CD4-positive, alpha-beta T cell (primary cell): ENCODE measurements at places on chromosomes 12 and 14. TPM values are rescaled to one million over a fixed set of nuclear protein-coding genes. Genes with fewer than 3 reads are reported as not detected.

Gene GDF11
- total RNA-seq, result 4.4 TPM

Gene COQ10A
- total RNA-seq, result 29.2 TPM

Gene TAS2R13
- 0.59 TPM for total RNA-seq

GRCh38 chr12:22459838-22460490 is 84.4 kb downstream of the C2CD5 start:
- DNase-seq, result no peak
- H3K27me3 ChIP-seq, result no peaks in the 10 kb centered on the region
- no peaks in the 10 kb centered on the region for H3K4me1 ChIP-seq
- H3K36me3 ChIP-seq, result peaks cover 9% of the 10 kb centered on the region
- H3K27ac ChIP-seq, result no peak overlapping the region

GRCh38 chr12:123958462-123958861 is 14.2 kb downstream of the CCDC92 start:
- H3K4me1 ChIP-seq, result no peaks in the 10 kb centered on the region
- no peak overlapping the region for H3K4me3 ChIP-seq
- DNase-seq, result no peak
- H3K27ac ChIP-seq, result no peak overlapping the region

GRCh38 chr12:77392467-77393088 is 327.2 kb upstream of the E2F7 start:
- no peak overlapping the region for H3K27ac ChIP-seq
- H3K4me1 ChIP-seq, result no peaks in the 10 kb centered on the region
- H3K27me3 ChIP-seq, result no peaks in the 10 kb centered on the region
- DNase-seq, result no peak

- no peaks in the 10 kb centered on the region for H3K36me3 ChIP-seq
- peak overlapping the region; percentile 23 for H3K4me3 ChIP-seq
- peak; percentile 61 for DNase-seq
- peak overlapping the region; percentile 64 for H3K27ac ChIP-seq
- no peaks in the 10 kb centered on the region for H3K27me3 ChIP-seq
- peaks cover 92% of the 10 kb centered on the region for H3K4me1 ChIP-seq
Measured at GRCh38 chr14:95519699-95520098, 3.2 kb upstream of the SYNE3 start.

GRCh38 chr14:81005540-81006228 is 50.3 kb downstream of the TSHR start:
- no peak overlapping the region for H3K27ac ChIP-seq
- no peaks in the 10 kb centered on the region for H3K27me3 ChIP-seq
- no peak for DNase-seq
- no peak overlapping the region for H3K4me3 ChIP-seq

- no peak overlapping the region for H3K27ac ChIP-seq
- H3K4me1 ChIP-seq, result no peaks in the 10 kb centered on the region
- no peak for DNase-seq
- H3K36me3 ChIP-seq, result peaks cover 59% of the 10 kb centered on the region
Measured at GRCh38 chr14:64060648-64061096, 207.9 kb downstream of the SYNE2 start.

DNA sequence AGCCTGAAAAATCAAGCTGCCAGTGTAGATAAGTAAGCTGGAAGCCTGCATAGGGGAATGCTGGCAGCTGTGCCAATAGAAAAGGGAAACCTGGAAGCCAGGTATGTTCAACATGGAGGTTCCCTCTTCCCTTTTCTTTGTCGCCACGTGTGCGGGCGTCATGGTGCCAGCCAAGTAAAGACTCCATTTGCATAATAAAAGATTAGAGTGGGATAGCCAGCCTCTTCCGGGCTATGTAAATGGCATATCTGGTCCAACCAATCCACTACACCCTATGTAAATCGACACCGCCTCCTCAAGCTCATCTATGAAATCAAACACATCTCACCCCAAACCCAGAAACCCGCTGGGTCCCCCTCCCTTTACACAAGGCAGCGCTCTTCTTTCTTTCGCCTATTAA is 5.6 kb upstream of the ADGRD1 start:
- H3K4me3 ChIP-seq, result no peak overlapping the region
- DNase-seq, result no peak
- H3K27ac ChIP-seq, result no peak overlapping the region
- peaks cover 14% of the 10 kb centered on the region for H3K27me3 ChIP-seq
- H3K36me3 ChIP-seq, result no peaks in the 10 kb centered on the region

- H3K27me3 ChIP-seq, result no peaks in the 10 kb centered on the region
- H3K27ac ChIP-seq, result no peak overlapping the region
- no peaks in the 10 kb centered on the region for H3K4me1 ChIP-seq
- no peak overlapping the region for H3K4me3 ChIP-seq
- H3K36me3 ChIP-seq, result no peaks in the 10 kb centered on the region
Measured at GRCh38 chr12:6263931-6264330, 46.6 kb upstream of the PLEKHG6 start.

GRCh38 chr14:94227029-94227428 is 52.9 kb downstream of the PPP4R4 start:
- no peak for DNase-seq
- no peak overlapping the region for H3K4me3 ChIP-seq
- H3K27me3 ChIP-seq, result peaks cover 4% of the 10 kb centered on the region
- H3K4me1 ChIP-seq, result no peaks in the 10 kb centered on the region
- no peak overlapping the region for H3K27ac ChIP-seq

- H3K27me3 ChIP-seq, result no peaks in the 10 kb centered on the region
- H3K27ac ChIP-seq, result peak overlapping the region; percentile 100
- peaks cover 50% of the 10 kb centered on the region for H3K4me1 ChIP-seq
- H3K4me3 ChIP-seq, result peak overlapping the region; percentile 98
- peaks cover 37% of the 10 kb centered on the region for H3K36me3 ChIP-seq
Measured at GRCh38 chr14:68791902-68792677, 777 bp downstream of the ZFP36L1 start.

GRCh38 chr12:15601210-15601800 is 187.9 kb downstream of the EPS8 start:
- H3K4me1 ChIP-seq, result no peaks in the 10 kb centered on the region
- H3K27me3 ChIP-seq, result no peaks in the 10 kb centered on the region
- no peak overlapping the region for H3K4me3 ChIP-seq
- no peak overlapping the region for H3K27ac ChIP-seq
- no peaks in the 10 kb centered on the region for H3K36me3 ChIP-seq
- no peak for DNase-seq

DNA sequence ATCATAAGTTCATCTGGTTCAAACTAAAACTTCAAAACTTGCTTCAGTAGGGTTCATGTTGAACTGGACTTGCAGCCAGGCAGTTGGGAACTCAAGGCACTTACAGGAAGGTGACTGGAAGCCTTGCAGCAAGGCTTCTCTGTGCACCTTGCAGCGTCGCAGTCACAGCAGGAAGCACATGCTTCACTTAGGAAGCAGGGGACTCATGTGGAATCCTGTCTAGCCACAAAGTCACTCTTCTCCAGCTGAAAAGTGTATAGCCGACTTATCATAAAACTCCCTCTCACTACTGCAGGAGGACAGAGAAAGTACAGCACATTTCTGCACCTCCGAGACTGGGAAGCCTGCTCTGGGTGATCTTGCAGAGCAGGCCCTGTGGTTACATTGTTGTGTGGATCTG is 114.0 kb upstream of the PRB2 start:
- no peak overlapping the region for H3K4me3 ChIP-seq
- no peak for DNase-seq
- H3K36me3 ChIP-seq, result no peaks in the 10 kb centered on the region
- H3K27me3 ChIP-seq, result no peaks in the 10 kb centered on the region

DNA sequence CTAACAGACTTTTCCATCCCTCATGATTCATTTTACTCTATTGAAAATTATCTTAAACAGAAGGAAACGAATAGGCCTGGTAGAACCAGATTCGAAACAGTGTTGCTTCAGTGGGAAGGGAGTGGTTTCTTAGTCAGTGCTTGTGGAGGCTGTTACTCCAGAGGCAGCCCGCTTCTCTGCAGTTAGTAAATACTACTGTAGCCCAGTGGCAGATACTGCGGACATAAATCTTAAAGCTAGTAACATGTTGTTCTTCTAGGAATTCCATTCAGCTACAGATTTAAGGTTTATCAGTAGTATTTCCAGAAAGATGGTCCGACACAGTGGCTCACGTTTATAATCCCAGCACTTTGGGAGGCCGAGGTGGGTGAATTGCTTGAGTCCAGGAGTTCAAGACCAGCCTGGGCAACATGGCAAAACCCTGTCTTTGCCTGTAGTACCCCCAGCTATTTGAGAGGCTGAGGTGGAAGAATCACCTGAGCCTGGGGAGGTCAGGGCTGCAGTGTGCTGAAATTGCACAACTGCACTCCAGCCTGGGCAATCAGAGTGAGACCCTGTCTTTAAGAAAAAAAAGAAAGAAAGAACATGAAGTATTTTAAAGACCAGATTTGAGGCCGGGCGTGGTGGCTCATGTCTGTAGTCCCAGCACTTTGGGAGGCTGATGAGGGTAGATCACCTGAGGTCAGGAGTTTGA is 45.9 kb downstream of the DIP2B start:
- no peaks in the 10 kb centered on the region for H3K27me3 ChIP-seq
- H3K36me3 ChIP-seq, result no peaks in the 10 kb centered on the region
- no peak for DNase-seq
- no peak overlapping the region for H3K27ac ChIP-seq
- no peak overlapping the region for H3K4me3 ChIP-seq
